Aorta (tissue), 5 donors: ENCODE measurements at places on chromosomes 4 and X.

DNA sequence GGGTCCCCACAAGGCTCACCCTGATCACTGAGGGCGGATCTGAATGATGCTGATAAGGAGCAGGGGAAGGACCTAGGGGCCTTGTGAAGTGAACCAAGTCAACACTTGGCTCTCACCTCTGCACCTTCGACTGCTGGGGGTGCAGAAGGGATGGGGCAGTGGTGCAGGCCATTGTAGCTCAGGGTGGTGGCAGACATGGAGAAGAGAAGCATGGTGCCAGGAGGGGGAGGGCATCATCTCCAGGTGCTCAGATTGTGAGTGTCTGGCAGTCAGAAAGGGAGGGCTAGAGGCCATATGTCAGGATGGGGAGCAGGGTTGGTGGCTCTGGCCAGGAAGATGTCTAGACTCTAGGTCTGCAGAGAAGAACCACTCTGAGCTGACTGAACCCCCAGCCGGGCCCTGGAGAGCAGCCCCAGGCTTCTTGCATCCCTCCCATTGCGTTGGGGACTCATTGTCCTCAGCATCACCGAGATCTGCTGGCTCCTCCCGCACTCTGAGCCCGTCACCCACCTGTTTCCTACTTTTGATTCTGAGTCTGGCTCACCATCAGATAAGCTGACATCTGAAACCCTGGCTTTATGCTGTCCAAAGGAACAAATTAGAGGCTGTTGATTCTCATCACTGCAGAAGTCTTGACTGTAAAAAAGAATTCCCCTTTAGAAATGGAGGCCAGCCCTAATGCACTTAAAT, 3.8 kb downstream of the APLN start:
- no peaks in the 10 kb centered on the region for H3K27me3 ChIP-seq
- no peak overlapping the region for H3K27ac ChIP-seq
- no peak overlapping the region for H3K4me3 ChIP-seq
- no peaks in the 10 kb centered on the region for H3K36me3 ChIP-seq

DNA sequence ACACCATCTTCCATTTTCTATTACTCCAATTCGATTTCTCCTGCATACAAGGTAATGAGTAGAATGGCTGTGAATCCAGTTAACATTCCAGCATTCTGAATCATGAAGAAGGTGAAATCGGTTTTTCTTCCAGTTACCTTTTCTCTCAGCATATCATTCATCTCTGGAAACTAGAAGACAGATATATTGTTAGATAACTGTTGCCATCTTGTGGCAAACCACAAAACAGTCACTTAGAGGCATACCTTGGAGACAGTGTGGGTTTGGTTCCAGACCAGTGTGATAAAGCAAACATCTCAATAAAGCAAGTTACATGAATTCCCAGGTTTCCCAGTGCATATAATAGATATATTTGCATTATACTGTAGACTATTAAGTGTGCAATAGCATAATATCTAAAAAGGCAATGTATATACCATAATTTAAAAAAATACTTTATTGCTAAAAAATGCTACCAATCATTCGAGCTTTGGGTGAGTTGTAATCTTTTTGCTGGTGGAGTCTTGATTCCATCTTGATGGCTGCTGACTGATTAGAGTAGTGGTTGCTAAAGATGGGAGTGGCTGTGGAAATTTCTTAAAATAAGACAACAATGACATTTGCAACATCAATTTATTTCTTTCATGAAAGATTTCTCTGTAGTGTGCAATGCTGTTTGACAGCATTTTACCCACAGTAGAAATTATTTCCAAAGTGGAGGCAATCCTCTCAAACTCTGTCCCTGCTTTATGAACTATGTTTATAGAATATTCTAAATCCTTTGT, 82.1 kb downstream of the SLC39A8 start:
- no peaks in the 10 kb centered on the region for H3K27me3 ChIP-seq
- no peaks in the 10 kb centered on the region for H3K36me3 ChIP-seq
- H3K4me1 ChIP-seq = no peaks in the 10 kb centered on the region

- no peaks in the 10 kb centered on the region for H3K36me3 ChIP-seq
- no peaks in the 10 kb centered on the region for H3K27me3 ChIP-seq
- no peak overlapping the region for H3K4me3 ChIP-seq
- H3K4me1 ChIP-seq = peaks cover 6% of the 10 kb centered on the region
- H3K27ac ChIP-seq = peak overlapping the region; percentile 49
- peak; percentile 55 for DNase-seq
Observed at GRCh38 chrX:150873616-150874015, 24.9 kb downstream of the CD99L2 start.

- H3K27me3 ChIP-seq = no peaks in the 10 kb centered on the region
- DNase-seq = no peak
- H3K4me3 ChIP-seq = no peak overlapping the region
- H3K27ac ChIP-seq = no peak overlapping the region
Observed at GRCh38 chr4:12770351-12770750, 713.8 kb downstream of the RAB28 start.
